ENCODE measurements at places on chromosomes 3 and 15.

GRCh38 chr3:9105421-9105820 is 142.1 kb upstream of the RAD18 start:
- DNase-seq: no peak

- no peak for DNase-seq
Observed at GRCh38 chr3:67846166-67846565, 191.8 kb upstream of the SUCLG2 start.

- DNase-seq: no peak
Observed at GRCh38 chr3:105315144-105315543, 51.6 kb upstream of the ALCAM start.

DNA sequence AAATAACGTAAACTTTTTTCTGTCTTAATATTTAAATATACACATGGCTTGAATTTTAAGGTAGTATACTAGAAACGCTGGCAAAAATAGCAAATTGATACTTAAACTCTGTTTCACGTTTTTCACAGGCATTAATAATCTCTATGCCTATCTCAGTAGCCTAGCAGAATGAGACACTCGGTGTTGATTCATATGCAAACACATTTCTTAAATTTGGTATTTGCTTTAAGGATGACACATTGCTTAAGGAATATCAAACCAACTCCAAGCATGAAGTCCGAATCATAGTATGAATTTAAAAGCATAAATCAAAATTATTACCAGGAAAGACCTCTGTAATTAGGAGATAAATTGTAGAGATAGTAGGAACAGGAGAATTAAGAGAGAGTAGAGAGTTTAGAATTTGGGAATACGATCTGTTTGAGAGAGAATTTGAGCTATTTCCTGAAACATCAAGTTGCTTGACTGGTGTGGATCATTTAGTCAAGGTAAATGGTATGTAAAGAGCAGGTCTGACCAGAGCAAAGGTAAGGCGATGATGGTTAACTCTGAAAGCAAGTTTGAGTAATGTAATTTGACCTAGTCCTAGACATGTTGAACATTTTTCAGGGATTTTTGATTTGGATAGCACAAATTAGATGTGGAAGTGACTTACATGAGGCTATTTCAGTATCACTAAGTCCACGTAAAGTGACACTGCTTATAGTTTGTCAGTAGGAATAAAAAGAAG is 236.1 kb downstream of the ROBO1 start:
- no peak for DNase-seq

DNA sequence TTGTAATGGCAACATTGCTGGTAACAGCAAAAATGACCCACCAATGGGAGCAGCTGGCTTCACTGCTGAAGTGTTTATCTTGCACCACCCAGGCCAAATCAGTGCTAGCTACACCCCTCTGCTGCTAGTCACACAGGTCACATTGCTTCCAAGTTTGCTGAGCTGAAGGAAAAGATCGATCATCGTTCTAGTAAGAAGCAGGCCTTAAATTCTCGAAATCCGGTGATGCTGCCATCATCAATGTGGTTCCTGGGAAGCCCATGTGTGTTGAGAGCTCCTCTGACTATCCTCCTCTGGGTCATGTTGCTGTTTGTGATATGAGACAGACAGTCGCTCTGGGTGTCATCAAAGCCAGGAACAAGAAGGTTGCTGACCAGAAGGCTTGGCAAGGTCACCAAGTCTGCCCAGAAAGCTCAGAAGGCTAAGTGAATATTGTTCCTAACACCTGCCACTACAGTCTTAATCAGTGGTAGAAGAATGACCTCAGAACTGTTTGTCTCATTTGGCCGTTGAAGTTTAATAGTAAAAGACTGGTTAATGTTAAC is 21.2 kb downstream of the TM4SF4 start:
- no peak for DNase-seq

DNA sequence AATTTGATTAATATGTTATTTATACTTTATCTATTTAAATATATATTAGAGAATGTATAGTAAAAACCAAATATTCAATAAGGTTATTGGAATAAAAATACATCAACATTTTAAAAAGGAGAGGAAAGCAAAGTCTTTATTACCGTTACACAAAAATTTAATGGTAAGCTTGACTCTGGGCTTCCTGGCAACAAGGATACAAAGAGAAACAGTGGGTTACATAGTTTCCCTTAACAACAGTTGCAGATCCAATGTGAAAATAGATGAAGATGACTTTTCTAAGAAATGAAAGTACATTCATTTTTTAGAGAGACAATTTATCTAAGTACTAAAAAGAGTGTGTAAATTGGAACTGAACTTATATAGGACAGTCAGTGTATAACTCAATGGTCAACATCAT is 6.0 kb upstream of the PHLDB2 start:
- no peak for DNase-seq

- DNase-seq: no peak
Observed at GRCh38 chr15:80182611-80183261, 29.9 kb downstream of the FAH start.

DNA sequence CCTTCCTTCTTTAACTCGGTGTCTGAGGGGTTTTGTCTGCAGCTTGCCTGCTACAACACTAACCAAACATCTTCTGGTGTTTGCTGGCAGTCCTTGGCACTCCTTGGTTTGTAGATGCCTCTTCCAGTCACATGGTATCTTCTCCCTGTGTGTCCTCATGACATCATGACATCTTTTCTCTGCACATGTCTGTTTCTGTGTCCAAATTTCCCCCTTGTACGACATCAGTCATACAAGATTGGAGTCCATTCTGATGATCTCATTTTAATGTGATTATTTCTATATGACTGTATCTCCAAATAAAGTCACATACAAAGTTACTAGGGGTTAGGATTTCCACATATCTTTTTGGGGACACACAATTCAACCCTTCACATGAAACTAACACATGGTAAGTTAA is 152.3 kb upstream of the LRRN1 start:
- DNase-seq: no peak

DNA sequence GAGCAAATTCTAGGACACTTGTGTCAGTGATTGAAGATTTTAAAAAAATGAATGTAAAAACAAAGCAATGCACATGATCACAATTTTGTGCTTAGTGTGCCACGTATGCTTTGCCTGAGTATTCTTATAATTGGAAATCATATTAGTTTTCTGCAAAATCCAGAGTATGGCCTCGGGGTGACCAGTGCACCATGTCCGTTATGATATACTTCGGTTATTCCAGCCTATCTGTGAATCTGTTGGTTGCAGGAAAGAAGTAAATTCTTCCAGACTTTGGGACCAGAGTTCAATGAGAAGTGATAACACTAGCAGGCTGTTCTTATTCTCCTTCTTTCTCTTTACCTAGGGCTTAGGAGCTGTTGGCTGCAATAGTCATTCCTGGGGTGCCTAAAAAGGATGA is 152.0 kb upstream of the TMC3 start:
- DNase-seq: no peak

- DNase-seq: no peak
Observed at GRCh38 chr15:33358306-33358705, 47.5 kb downstream of the RYR3 start.

- no peak for DNase-seq
Observed at GRCh38 chr3:186668426-186668825, 2.6 kb downstream of the HRG start.

DNA sequence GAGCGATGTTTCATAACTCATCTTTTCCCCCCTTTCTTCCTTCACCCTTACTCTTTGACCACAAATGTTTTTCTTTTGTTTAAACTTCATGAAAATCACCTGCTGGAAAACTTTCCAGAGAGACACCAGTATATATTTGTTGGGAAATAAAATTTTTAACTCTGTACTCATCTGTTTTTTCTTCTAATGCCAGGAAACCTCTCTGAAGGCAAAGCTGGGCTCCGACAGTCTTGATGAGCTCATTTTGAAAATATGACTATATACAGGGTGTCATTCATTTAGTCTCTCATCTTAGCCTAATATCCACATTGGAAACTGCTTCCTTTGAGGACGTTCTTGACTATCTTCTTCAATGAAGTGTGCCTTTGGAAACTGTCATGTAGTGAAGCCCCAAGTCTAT is 339.6 kb upstream of the ROBO2 start:
- DNase-seq: no peak

- no peak for DNase-seq
Observed at GRCh38 chr3:187498211-187498724, 130.1 kb downstream of the RTP4 start.

- no peak for DNase-seq
Observed at GRCh38 chr15:40065166-40065565, 26.2 kb upstream of the SRP14 start.

- no peak for DNase-seq
Observed at GRCh38 chr3:59654480-59655417, 604.9 kb upstream of the CFAP20DC start.

DNA sequence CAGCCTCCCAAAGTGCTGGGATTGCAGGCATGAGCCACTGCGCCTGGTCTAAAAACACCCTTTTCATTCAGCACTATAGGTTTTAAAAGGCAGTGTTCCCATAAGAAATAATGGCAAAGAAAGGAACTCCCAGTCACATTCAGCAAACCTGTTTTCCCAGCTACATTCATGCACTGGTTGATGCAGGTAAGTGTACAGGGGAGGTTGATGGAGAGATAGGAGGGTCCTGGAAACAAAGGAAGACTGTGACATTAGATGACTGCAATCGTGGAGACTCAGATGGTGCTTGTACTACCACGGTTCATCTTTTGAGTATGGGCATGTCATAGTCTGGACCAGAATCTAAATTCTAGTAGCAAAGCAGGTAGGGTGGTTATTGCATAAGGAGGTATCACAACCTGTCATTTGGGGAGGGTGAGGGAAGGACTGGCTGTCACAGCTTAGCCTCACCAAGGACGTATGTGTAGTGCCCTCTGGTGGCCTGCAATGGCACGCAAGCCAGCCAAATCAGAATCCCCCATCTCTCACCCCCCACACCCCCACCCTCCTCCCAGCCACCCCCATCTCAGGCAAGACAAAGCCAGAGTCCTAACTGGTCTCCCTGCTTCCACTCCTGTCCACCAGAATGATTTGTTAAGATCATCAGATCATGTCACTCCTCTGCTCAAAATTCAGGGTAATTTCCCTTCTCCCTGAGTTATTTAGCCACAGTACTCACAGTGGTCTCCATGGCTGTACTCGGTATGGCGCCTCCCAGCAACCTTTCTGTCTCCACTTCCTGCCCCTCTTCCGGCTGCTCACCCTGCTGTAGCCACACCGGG is 28.8 kb upstream of the UBL7 start:
- peak; percentile 72 for DNase-seq

DNA sequence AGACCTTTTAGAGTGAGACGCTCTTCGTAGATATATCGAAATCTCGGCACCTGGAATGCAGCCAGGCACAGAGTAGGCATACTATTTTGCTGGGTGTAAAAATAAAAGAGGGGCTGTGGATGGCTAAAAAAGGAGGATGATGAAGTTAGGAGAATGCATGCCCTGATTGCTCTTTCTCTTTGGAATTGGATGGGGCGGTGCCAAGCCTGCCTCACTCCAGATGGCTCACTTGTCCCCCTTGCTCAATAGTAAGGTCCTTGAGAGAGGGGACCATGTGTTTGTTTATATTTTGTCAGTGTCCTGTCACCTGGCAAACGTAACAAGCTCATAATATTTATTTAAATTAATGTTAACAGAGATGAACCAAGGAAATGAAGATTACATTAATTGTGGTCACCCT is 33.0 kb downstream of the SNRK start:
- DNase-seq: no peak

DNA sequence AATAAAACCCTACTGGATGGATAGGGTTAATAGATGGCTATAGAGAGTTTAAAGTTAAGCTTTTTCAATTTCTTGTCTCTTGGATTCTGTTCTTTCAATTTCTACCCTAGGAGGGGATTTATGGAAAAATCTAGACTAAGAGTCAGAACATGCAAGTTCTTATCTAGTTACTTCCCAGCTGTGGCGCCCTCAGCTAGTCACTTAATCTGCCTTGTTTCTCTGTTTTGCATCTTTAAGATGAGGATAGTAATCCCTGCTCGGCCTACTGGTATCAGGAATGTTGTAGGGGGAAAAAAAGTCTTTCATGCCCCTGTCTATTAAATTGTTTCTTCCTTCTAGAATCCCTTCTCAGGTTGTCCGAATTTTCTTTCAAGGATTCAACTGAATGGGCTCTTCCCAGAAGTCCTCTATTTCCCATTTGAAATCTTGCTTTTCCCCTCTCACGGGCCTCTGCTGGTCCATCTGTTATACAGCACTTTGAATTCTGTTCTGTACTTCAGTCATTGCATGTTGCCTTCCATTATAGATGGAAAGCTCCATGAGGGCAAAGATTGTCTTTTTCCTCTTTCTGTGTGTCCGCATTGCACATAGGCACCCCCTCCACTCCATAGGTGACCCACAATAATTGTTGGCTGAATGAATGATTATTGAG is 4.4 kb downstream of the KCTD6 start:
- DNase-seq: no peak

- DNase-seq: no peak
Observed at GRCh38 chr3:147361454-147362420, 44.6 kb downstream of the ZIC4 start.

GRCh38 chr15:70281261-70281810 is 183.6 kb upstream of the TLE3 start:
- DNase-seq: no peak

GRCh38 chr3:9302425-9303181 is 53.2 kb upstream of the SRGAP3 start:
- peak; percentile 69 for DNase-seq

DNA sequence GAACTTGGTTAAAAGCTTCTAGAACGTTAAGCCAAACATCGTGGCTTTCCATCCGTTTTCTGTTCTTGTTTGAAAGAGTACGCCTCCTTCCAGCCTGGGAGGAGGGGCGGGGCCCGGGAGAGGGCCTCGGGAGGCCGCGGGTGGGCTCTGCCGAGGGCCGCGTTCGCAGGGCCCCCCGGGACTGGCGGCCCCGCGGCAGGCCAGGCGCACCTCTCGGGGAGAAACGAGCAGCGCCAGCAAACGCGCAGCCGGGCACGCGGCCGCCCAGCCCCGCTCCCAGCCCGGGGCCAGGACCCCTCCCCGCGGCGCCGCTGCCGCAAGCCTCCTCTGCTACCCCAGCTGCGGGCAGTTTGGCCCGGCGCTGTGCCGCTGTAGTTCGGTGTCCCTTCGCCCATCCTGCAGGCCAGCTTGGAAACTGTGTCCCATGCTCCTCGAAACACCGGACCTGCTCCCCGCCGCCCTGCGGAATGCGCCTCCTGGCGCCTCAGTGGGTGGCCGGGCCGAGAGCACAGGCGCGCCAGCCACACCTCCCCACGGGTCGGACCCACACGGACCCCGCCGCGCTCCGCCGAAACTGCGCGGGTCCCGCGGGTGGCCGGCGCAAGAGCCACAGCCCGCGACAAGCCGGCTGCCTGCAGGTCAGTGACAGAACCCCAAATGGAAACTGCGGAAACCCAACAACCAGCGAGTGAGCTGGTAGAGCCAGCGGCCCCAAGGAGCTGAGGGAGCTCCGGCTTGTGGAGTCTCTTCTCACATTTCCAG is 2.3 kb downstream of the OCA2 start:
- no peak for DNase-seq

GRCh38 chr15:60905587-60905986 is 323.5 kb downstream of the RORA start:
- DNase-seq: no peak
